Hepatic stellate cell (primary cell): ENCODE measurements at places on chromosomes 12 and 14.

- no peak for DNase-seq
Measured at GRCh38 chr12:126627596-126627995, 1562.4 kb downstream of the AACS start.

GRCh38 chr14:93036652-93037345 is 78.9 kb downstream of the ITPK1 start:
- no peak for DNase-seq

- no peak for DNase-seq
Measured at GRCh38 chr12:30358671-30359070, 337.0 kb downstream of the IPO8 start.

DNA sequence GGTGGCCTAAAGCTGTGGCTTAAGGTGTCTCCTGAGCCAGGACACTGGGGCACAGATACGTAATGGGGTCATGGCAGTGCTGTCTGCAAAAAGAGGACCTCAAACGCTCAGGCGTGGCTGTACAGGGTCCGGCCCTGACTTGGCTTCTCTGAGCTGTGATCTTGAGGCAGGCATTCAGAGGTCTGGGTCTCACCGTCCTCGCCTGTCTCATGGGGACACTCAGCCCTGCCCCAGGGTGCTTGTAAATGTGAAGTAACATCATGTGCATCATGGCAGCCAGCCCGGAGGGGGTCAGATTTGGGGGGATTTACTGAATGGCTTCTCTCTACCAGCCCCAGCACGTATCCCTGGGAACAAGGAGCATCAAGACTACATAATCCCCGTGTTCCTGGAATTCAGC is 28.8 kb downstream of the DIO3 start:
- no peak for DNase-seq
